ENCODE measurements at places on chromosomes 6 and 20.

DNA sequence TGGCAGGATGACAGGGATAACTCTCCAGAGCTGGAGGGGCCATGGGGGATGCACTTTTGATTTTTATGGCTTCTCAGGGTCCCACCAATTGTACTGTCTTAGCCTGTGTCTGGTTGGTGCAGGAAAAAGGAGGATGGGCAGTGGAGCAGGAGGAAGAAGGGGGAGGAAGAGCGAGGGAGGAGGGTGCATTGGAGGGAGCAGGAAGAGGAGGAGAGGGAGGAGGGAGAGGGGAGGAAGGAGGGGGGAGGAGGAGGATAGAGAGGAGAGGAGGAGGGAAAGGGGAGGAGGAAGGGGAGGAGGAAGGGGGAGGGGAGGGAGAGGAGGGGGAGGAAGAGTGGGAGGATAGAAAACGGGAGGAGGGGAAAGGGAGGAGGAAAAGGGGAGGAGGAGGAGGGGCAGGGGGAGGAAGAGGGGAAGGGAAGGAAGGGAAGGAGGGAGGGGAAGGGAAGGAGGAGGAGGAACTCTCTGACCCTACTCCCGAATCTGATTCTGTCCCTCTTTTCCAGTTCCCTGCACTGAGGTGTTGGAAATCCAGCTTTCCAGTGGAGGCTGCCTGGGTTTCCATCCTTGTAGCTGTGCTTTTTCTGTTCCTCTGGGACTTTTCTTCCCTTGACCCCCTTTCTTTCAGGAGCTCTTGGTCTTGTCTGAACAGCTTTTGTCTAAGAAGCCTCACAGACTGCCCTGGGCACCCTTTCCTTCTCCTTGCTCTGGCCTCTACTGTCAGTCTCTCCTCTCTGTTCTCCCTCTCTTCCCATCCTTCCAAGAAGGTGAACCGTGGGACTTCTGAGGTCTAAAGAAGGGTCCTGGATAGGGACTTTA is 149.4 kb downstream of the DHX35 start:
- no peak for DNase-seq

- DNase-seq: no peak
Measured at GRCh38 chr6:26554697-26555504, 16.7 kb downstream of the HMGN4 start.

- no peak for DNase-seq
Measured at GRCh38 chr20:8778387-8778786, 290.5 kb upstream of the PLCB4 start.

- no peak for DNase-seq
Measured at GRCh38 chr6:50442531-50443040, 270.7 kb upstream of the TFAP2D start.

GRCh38 chr20:11168026-11168425 is 494.2 kb upstream of the JAG1 start:
- no peak for DNase-seq

- no peak for DNase-seq
Measured at GRCh38 chr6:170125456-170126300, 165.2 kb downstream of the DLL1 start.

DNA sequence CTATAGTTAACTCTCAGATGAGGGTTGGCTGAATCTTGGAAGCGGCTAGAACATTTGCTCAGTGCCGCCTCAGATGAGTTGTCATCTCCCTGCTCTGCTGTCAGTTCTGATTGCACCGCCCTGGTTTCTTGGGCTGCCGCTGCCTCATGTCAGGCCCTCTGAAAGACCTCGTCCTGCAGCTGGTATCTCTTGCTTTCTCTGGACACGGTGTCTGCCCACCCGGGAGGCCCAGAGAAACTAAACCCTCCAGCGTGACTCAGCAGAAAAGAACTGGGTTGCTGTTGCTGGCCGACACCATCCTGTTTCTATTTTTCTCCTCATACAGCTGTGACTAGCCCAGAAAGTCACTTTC is 355.4 kb downstream of the CD83 start:
- DNase-seq: no peak

- no peak for DNase-seq
Measured at GRCh38 chr6:130995783-130996447, 67.1 kb downstream of the EPB41L2 start.

DNA sequence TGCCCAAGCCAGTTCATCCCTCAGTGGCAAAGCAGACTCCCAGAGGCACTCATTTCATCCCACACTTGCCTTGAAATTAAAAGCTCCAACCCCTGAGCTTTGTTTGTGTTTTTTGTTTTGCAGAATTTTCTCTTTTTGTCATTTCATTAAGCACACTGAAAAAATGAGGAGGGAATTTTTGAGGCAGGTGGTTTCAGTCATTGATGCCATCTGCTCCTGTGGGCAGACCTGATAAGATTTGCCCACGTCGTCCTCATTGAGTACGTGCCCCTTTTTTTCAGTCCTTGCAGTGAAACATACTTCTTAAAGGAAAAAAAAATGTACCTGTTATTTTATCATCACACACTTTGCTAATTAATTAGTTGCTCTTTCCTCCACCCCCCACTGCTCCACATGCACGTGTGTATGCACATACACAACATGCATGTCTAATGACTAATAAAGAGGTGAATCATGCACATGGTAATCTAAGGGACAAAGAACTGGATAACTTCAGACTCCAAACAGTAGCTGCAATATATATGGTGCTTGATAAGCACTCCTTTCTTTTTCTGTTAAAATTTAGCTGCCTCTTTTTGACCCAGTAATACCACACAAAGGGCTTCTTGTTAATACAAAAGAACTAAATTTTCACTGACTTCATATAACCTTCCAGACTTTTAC is 102.1 kb upstream of the TMEM181 start:
- DNase-seq: no peak

- no peak for DNase-seq
Measured at GRCh38 chr20:56391037-56391436, 978 bp downstream of the AURKA start.

DNA sequence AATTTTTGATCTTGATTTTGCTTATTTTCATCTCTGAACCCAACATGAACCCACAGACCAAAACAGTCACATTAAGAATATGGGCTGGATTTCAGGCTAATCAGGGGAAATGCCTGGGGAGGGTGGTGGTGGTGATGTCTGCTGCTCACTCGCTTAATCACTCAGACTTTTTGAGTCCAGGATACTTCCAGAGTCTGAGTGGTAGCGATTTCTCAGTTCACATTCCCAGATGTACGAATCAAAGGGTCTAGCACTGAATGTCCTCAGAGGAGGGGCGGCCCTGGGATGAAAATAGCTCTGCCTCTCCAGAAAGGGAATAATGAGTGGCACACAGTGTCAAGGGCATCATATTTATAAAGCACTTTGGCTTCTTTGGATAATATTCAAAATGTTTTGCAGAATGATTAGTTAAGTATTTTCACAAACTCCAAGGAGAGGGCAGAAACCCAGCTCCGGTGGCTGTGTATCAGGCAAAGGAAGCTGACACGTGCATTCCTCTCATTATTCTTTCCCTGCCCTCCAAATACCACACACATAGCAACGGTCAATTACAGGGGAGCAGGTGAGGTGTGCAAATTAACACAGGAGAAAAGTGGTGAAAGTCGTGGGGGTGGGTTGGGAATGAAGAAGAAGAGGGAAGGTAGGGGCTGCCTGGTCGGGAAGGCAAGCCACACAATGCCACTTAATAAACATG is 345.2 kb upstream of the RSPO3 start:
- no peak for DNase-seq

DNA sequence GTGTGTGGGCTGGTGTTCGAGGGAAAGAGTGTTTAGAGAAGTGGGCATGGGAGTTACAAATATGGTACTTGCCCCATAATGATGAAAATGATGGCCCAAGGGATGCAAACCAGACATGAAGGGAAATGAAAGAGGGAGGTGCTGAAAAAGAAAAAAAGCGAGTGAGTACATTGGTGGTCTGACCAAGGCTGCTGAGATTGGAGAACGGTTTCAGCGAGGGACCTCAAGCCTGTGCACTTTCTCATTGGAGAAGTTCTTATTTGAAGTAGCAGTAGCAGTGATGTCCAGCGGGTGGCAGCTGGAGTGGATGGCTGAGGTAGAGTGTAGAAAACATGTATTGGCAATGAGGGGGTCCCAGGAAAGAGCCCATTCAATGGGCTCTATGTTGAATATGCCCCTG is 54.8 kb downstream of the TNFAIP3 start:
- no peak for DNase-seq

GRCh38 chr6:147695819-147696218 is 187.3 kb downstream of the SAMD5 start:
- DNase-seq: no peak

- DNase-seq: no peak
Measured at GRCh38 chr6:75932067-75932466, 140.4 kb downstream of the IMPG1 start.

DNA sequence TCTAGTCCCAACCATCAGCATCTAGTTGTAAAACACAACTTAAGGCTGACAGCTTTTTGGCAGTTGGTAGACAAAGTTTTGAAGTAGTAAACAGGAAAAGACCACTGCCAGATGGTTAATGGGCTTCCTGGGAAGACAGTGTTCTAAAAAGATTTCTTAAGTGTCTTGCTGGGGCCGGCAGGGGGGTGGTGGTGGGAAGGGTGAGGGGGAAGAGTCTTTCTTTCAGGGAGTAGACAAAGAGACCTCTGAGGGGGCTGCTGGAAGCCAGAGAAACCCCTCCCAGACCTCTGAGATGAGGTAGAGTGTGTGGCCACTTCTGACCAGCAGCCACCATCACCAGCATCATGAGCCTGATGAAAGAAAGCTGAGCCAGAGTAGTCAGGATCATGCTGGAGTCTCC is 784.9 kb downstream of the TENT5A start:
- no peak for DNase-seq

DNA sequence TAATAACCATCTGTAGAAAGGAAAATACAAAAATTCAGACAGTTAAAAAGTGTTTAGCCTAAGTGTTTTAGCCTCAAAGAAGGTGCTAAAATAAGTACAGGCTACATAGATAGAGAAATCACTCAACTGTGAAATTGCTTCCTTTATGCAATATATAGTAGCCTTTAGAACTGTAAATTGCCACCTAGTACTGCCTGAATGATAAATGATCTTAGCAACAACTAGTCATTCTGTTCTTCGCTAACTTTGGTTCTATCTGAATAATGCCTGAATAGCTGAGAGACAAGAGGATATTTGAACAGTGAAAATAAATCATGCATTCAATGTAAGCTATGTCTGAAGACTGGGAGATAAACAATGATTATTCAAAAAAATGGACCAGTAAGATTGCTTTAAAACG is 603.3 kb upstream of the PTCHD4 start:
- DNase-seq: no peak

GRCh38 chr6:52503323-52503747 is 73.5 kb downstream of the TRAM2 start:
- DNase-seq: no peak

- DNase-seq: no peak
Measured at GRCh38 chr6:47034926-47035325, 7.2 kb downstream of the ADGRF1 start.

- DNase-seq: no peak
Measured at GRCh38 chr6:131696956-131697355, 4.2 kb downstream of the OR2A4 start.

- DNase-seq: no peak
Measured at GRCh38 chr6:903761-904160, 210.8 kb upstream of the EXOC2 start.

DNA sequence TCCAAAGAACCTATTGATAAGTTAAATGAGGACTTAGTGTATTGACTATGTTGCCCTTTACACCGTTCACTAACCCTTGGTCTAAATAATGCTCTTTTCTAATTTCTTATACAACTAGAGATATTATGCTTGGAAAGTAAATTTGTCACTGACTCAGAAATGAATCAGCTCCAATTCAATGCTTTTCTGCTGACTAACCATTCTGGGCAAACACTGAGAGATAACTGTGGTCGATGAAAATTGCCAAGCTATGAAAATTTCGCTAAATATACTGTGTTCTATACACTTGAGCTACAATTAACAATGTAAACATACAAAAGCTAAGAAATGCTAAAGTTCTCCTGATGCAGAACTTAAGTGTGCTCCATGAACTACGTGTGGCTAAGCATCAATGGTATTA is 23.1 kb upstream of the FBXO9 start:
- DNase-seq: no peak

- no peak for DNase-seq
Measured at GRCh38 chr6:48426636-48427035, 315.6 kb upstream of the PTCHD4 start.

DNA sequence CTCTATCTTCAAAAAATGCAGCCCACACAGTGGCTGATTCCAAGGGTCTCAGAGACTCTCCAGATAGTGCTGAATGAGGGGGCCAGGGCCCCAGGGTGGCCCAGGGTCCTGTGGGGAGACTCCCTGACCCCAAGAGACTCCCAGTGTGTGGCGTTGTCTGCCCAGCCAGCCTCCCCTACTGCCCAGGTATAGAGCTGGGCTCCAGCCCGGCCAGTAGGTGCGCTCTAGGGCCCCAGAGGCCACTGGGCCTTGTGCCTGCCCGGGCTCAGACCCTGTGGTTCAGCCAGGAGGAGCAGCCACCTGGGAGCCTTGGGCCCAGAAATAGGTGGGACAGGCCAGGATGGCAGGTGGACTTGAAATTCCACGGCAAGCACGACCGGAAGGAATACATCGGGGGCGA is 30.3 kb upstream of the GATA5 start:
- no peak for DNase-seq

GRCh38 chr20:5212907-5213487 is 86.2 kb downstream of the CDS2 start:
- no peak for DNase-seq

GRCh38 chr6:138654715-138655634 is 118.6 kb upstream of the CCDC28A start:
- DNase-seq: no peak

- DNase-seq: peak; percentile 75
Measured at GRCh38 chr6:138086573-138087196, 20.5 kb downstream of the PERP start.

- no peak for DNase-seq
Measured at GRCh38 chr6:34745277-34746103, 11.8 kb upstream of the SNRPC start.

DNA sequence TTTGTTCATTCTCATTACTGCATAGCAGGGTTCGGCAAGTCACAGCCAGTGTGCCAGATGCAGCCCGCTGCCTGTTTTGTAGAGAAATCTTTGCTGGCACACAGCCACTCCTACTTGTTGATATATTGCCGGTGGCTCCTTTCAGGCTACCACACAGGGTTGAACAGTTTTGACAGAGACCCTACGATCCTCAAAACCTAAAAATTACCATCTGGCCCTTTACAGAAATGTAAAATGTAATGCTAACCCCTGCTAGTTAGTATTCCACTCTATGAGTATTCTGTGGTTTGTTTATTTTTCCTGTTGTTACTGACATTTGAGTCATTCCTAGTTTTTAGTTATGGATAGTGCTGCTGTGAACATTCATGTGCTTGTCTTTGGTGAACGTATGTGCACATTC is 11.5 kb downstream of the DHX35 start:
- no peak for DNase-seq

- DNase-seq: no peak
Measured at GRCh38 chr6:53464483-53464882, 80.4 kb downstream of the GCLC start.

DNA sequence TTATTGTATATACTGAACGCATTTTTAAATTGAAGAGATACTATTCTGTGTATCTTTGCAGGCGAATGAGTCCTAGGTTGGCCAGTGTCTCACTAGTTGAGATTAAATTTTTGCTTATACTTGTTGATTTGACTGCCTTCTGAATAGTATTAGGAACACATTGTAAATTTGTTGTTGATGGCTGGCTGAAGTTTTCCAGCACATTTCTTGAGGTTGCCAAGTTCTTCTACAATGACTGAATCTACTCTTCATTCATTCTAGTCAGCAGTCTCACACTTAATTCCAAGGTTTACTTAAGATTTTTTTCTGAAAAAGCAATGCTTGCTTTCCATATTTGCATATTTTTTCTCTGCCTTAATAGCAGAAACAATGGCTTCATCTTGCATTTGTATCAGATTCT is 151.7 kb downstream of the ZFAND3 start:
- no peak for DNase-seq

- no peak for DNase-seq
Measured at GRCh38 chr20:9761476-9761875, 77.4 kb downstream of the PAK5 start.
